Activated CD4-positive, alpha-beta T cell treated with anti-CD3 and anti-CD28 coated beads, Interleukin-2, amount 50 U/mL, for 16 hours (primary cell): ENCODE measurements at places on chromosomes 11 and 22.
A peak's percentile ranks its signal among the peaks of the same experiment; 100 is the strongest.

- no peak for DNase-seq
Observed at GRCh38 chr22:28244757-28245156, 325.7 kb upstream of the PITPNB start.

GRCh38 chr22:40385036-40385782, 14.8 kb downstream of the SGSM3 start:
- DNase-seq: peak; percentile 39

DNA sequence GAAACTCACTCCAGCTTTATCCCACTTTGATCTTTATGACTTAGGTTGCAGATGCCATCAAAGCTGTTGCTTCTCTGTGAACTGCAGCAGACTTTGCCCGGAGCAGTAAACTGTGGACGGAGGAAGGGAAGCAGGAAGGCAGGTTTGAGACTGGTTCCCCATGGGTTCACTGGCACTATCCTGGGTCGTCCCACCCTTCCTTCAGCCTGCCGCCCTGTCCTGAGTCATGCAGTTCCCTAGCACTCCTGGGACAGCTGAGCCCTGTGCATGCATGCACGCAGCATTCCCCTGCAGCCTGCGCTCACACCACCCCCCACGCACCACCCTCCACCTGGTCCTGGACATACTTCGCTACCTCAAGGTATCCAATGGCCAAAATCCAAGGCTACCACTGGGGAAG, 23.5 kb upstream of the P2RY2 start:
- no peak for DNase-seq

- DNase-seq: peak; percentile 68
Observed at GRCh38 chr22:18156878-18157713, 7.1 kb downstream of the USP18 start.

DNA sequence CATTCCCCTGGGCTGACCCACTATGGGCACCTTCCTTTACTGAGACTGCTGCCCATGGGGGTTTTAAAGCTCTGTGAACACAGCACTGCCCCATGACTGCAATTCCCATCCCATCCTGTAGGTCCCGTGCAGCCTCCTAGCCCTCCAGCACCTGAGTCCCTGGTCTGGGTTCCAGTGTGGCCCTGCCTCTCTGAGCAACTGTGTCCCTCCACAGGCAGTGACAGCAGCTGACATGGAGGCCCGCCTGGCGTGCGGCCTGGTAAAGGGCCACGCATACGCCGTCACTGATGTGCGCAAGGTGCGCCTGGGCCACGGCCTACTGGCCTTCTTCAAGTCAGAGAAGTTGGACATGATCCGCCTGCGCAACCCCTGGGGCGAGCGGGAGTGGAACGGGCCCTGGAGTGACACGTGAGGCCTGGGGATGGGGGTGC, 12.6 kb downstream of the OMP start:
- DNase-seq: no peak

DNA sequence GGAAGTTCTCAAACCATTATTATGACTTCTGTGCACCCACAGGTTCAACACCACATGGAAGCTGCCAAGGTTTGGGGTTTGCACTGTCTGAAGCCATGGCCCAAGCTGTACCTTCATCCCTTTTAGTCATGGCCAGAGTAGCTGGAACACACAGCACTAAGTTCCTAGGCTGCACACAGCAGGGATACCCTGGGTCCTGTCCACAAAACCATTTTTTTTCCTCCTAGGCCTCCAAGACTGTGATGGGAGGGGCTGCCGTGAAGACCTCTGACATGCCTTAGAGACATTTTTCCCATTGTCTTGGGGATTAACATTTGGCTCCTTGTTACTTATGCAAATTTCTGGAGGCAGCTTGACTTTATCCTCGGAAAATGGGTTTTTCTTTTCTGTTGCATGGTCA, 42.7 kb downstream of the DDIAS start:
- DNase-seq: no peak

GRCh38 chr11:113474362-113475159, 637 bp downstream of the DRD2 start:
- DNase-seq: peak; percentile 47

- DNase-seq: no peak
Observed at GRCh38 chr11:92929246-92929645, 40.2 kb upstream of the MTNR1B start.

GRCh38 chr11:77171885-77172665, 44.0 kb downstream of the MYO7A start:
- no peak for DNase-seq

GRCh38 chr11:118618991-118619375, 11.6 kb downstream of the PHLDB1 start:
- no peak for DNase-seq

- DNase-seq: no peak
Observed at GRCh38 chr11:131530407-131530806, 160.0 kb downstream of the NTM start.

- no peak for DNase-seq
Observed at GRCh38 chr11:62306227-62306626, 7.4 kb upstream of the SCGB1D4 start.

DNA sequence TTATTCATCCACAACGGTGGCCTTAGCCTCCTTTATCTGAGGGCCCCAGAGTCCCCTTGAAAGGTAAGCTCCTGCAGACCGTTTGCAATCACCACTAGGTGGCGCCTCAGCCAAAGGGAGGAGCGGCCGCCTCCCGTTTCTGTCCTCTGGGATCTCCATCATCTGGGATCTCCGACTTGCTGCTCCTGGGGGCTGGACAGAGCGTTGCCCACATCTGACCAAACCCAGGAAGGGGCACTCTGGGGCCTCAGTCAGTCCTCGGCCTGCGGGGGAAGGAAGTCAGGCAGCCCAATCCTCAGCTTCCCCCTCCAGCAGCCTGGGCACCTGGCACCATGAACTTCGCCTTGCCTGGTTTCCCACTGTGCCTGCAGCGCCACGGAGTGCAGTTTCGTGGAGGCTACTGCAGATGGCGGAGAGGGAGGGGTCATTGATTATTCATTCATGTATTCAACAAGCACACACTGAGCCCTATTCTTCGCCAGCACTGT, 23.5 kb downstream of the TP53I11 start:
- DNase-seq: peak; percentile 65

DNA sequence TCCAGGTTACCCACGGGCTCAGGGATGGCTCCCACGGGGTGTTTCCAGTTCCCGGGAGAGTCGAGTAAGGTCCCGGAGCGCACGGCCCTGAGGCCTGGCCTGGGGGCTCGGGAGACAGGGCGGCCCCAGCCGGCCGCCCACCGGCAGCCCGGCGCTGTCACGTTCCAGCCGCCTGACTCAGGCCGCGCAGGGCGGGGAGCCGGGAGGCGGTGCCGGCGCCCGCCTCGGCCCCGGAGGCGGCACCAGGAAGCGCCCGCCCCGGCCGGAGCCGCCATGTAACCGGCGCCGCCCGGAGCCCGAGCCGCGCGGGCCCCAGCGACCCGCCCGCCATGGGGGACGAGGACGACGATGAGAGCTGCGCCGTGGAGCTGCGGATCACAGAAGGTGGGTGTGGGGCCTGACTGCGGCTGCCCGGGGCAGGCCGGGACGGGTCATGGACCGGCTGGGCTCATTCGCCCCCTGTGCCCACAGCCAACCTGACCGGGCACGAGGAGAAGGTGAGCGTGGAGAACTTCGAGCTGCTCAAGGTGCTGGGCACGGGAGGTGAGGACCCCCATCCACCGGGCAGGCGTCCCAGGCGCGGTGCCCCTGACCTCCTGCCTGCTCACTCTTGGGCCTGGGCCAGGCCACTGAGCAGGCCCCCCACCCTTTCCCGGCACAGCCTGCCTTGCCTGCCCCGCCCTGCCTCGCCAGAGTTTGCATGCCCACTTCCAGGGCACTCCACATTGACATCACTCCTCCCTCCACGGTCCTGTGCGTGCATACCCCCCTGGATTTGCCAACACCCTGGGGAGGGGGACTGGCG, at the start of gene RPS6KA4:
RPS6KA4 (plus strand) TSS at position 256 of the 805 bp plus-strand sequence; CDS start at position 330, 74 bp downstream.
- DNase-seq: peak; percentile 39

DNA sequence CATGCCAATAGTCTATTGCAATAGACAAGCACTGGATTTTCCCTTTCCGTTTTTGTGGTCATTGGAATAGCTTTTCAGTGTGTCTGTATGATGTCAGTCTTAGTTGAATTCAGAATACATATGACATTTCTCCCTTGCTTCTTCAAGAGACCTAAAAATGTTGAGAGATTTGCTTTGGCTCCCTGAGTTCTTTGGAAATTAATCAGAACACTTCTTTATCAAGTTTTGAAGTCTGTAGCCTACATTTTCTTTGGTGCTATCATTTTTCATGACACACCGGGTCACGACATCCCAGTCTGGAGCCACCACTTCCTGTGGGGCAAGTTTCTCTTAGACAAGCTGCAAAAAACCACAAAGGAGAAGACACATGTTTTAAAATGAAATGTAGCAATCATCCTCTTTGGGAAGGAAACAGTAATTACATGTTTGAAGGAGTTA, 847.1 kb downstream of the OPCML start:
- no peak for DNase-seq

DNA sequence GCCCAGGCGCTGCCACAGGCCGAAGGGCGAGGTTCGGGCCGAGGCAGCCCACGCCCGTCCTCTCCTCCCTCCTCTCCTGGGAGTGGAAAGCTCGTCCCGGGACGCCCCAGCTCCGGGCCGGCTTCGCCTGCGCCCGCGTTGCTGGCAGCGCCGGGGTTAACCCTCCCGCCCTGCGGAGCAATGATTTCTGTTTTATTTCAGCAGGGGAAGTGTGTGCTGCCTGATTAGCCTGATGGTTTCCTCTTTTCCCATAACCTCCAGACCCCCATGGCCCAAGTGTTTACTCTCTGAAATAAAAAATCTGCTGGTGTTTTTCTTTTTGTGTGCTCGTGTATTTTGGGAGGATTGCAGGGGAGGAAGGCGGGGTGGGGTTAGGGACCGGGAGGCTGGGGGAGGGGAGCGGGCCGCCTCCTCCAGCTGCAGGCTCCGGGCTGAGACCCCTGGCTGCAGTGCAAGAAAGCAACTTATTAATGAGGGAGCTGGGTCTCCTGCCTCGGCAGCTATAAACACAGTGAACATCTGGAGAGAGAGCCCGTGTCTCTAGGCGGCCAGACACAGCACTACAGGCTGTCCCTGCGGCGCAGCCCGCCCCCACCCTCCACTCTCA, 38.6 kb downstream of the ETS1 start:
- peak; percentile 24 for DNase-seq
